ENCODE measurements at places on chromosomes 5 and 9.

DNA sequence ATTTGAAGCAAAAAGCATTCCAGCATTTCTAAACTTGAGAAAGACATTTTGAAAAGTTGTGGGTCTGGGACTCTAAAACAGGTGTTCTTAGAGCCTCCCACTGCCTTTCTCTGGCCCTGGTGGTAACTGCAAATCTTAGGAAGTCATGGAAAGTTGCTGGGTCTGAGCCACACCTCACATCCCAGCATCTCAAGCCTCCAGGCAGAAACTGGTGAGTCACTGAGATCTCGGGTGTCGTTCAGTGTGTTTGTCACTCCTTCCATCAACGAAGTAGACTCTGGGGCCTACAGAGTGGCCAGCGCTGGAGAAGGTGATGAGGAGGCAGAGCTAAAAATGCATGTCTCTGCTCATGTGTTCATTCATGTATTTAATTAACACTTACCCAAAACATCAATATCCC lies 59.6 kb upstream of the C5orf58 start:
- DNase-seq = no peak

DNA sequence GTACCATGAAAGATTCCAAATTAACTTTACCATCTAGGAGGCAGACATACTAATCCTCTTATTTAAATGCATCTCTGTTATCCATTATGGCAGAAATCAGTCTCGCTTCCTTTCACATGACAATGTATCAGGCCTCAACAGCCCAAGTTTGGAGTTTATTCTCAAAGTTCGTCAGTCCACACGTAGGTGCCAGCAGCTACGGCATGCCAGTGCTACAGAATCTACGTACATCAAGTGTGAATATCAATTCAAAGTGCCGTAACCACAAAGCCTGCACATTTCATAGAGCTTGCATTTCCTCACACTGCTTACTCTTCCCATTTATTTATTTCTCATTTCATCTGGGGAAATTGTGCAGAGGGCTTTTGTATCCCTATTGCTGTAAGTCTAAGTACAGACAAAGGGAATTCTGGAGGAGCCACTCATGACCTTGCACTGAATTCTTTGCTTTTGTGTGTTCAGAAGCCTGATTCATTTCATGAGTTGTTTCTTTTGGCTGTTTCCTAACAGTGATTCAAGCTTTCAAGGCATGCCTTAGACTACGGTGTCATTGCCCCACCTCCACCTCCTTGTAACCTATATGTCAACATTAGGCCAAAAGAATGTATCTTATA lies 10.0 kb downstream of the ENC1 start:
- DNase-seq = no peak

DNA sequence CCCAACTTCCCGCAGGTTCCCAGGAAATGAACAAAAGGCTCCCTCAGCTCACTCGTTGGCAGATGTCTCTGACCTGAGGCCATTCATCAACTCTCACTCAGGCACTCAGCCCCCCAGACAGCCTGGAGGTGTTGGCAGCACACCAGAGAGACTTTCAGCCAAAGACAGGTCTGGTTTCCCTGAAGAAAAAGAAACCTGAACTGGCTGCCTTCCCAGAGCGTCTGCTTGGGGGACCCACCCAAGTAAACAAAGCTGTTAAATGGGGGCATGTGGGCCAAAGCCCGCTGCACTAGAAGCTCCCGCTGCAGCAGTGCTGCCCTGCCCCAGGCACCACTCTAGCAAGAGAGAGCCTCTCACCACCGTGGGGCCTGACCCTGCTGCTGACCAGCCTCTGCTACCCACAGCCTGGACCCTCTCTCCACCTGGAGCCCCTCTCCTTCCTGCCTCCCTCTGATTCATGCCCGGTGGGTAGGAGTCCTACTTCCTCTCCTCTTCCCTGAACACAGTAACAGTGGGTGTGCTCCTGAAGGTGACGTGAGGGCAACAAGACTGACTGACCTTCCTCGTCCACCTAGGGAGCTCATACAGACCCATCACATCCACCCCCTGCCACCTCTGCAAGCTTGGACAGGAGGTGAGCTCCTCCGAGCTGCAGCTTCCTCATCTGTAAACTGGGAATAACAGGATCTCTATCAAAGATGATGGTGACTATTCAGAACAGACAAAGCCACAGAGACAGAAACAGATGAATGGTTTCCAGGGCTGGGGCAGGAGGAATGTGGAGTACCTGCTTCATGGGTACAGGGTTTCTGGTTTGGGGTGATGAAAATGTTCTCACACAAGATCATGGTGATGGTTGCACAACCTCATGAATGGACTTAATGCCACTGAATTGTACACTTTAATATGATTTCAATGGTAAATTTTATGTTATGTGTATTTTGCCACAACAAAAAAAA lies 31.0 kb upstream of the GABRP start:
- DNase-seq = no peak

DNA sequence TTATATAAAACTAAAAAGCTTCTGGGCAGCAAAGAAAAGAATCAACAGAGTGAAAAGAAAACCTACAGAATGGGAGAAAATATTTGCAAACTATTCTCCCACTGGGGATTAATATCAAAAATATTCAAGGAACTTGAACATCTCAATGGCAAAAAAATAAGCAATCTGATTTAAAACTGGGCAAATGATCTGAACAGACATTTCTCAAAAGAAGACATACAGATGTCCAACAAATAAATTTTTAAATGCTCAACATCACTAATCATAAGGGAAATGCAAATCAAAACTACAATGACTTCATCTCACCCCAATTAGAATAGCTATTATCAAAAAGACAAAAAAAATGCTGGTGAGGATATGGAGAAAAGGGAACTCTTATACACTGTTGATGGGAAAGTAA lies 57.2 kb upstream of the SSBP2 start:
- DNase-seq = no peak

DNA sequence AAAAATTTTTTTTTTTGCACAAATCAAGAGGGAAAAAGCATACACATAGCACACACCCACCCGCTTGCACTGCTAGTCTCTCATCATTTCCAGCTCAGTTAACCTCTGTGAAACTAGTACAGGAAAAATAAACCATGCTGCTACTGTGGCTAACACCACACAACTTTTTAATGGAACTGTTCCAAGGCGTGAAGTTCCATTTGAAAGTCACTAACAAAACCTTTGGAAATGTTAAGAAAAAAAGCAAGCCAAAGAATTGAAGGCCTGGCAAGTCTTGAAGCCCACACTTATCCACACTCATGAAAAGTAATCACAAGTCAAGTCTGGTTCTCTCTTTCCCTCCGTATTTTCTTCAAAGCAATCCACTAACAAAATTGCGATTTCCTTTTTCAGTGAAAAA lies 116.3 kb downstream of the FANCC start:
- DNase-seq = no peak

DNA sequence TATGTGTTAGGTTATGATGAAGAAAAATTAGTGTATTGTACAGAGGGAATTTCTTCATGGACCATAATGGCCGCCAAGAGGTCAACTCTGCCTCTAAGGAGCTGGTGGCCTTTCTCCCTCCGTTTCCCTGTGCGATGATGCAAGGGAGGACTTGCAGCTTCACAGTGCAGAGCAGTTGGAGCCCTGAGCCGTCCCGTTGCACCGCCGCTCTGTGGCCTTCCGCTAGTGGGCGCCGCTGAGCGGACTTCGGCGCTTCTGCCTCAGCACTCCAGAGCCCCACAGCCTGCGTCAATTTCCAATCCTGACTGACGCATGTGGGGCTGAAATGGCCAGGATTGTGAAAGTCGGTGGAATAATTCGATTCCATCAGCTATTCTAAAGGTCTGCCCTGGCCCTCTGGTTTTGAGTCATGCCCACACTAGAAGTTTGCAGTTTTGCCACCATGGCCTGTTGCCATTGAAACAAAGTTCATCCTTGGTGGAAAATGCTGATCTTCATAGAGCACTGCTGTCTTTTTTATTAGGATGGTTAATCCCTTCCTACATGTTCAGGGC lies 22.7 kb upstream of the LECT2 start:
- no peak for DNase-seq

GRCh38 chr5:135834639-135835529 lies at the start of gene SLC25A48:
Gene SLC25A48, plus strand, starts transcription at chr5:135834663. Its CDS starts 185 bp downstream, at chr5:135834848.
- DNase-seq = peak; percentile 36

DNA sequence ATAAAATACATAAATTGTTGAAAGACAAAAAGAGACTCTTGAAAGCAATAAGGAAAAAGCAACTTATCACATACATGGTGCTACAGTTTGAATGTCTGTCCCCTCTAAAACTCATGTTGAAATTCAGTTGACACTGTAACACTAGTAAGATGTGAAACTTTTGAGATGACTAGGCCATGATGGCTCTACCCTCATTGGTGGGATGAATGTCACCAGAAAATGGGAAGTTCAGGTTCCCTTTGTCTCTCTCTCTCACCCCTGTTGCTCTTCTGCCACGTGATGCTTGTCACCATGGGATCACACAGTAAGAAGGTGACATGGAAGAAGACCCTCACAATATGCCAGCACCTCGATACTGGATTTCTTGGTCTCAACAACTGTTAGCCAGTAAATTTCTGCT lies 50.3 kb upstream of the SPTLC1 start:
- no peak for DNase-seq

- DNase-seq = peak; percentile 9
Measured at GRCh38 chr5:1508659-1509290, 15.0 kb downstream of the LPCAT1 start.

DNA sequence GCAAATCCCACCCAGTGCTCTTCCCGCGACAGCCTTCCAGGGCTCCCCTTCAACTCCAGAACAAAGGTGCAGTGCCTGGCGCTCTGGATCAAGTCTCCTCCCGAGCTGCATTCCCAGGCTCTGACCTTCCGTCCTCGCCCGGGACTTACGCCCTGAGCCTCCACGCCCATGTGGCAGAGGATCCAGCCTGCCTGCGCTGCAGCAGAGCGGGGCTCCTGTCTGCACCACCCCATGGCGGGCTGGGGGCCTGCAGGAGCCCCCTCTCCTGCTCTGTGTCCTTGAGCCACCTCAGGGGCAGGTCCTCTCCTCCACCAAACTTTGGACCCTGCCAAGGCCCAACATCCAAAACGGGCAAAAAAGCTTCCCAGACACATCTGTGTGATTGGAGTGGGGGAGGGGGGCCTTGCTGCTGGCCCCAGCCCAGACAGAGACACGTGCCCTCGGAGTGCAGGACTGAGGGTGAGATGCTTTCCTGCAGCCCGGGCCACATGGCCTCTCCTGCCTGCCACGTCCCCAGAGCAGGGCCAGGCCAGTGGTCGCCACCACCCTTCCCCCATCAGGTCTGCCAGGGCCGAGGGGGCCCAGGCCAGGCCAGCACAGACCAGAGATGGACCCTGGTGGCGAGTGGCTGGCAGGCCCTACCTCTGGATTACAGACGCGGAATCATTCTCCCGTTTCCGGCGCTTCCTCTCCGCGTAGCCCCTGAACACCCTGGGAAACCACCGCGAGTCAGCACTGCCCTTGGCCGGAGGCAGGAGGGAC lies 4.4 kb downstream of the NSMF start:
- DNase-seq = peak; percentile 77

DNA sequence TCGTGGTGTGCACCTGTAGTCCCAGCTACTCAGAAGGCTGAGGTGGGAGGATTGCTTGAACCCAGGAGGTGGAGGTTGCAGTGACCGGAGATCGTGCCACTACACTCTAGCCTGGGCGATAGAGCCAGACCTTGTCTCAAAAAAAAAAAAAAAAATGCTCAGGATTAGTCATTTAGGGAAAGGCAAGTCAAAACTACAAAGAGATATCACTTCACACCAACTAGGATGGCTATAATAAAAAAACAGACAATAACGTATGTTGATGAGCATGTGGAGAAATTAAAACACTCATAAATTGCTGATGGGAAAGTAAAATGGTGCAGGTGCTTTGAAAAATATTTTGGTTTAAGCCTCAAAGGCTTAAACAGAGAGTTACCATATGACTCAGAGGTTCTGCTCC lies 6.3 kb upstream of the ANKRD34B start:
- DNase-seq = no peak

DNA sequence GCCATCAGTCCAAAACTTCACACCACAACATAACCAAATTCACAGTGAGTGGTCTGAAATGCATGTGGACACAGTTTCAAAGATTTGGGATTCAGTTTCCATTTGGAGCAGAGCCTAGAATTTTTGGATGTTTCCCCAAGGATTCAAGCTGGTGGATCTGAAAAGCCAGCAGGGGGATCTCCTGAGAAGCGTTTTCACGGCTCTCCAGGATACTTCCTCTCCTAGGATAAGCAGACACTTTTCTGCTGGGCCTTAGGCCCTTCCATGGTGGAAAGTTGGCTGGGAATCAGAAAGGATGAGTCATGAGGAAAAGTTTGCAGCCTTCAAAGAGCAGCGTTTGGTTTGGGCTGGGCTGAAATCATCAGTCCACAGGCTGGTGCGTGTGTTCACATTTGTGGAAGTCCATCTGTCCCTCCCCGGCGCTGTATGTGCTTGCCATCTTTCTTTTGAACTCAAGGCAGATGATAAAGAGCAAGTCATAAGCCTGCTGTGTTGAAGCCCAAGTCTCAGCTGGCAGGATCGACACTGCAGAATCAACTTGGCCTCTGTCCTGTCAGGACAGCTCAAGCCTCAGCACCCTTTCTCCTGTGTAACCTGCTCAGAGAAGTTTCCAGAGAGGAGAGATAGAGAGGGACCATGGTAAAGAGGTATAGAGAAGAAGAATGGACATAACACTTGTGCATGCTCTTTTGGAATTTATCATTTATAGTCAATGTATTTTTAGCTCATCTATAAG lies 152.6 kb upstream of the MSX2 start:
- DNase-seq = peak; percentile 45

DNA sequence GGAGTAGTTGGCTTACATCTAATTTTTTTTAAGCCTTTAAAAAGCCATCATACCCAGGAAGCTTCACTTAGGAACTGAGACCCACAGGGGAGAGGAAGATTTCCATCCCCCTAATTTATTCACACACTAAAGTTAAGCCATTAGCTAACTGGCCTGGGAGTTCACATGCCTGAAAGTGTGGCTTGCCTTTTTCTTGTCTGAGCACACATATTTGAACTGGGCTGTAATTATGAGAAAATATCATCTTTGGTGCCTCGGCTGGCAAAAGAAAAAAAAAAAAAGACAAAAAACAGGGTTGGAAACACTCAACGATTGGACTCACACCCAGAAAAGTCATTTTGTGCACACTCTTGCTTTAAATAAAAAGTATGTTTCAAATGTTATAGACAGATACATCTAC lies 847.3 kb downstream of the MAT2B start:
- no peak for DNase-seq
